Right atrium auricular region (tissue), 2 donors: ENCODE measurements at places on chromosomes 1 and 21. TPM values are rescaled to one million over a fixed set of nuclear protein-coding genes. Genes with fewer than 3 reads are reported as not detected.
A peak's percentile ranks its signal among the peaks of the same experiment; 100 is the strongest.

DNA sequence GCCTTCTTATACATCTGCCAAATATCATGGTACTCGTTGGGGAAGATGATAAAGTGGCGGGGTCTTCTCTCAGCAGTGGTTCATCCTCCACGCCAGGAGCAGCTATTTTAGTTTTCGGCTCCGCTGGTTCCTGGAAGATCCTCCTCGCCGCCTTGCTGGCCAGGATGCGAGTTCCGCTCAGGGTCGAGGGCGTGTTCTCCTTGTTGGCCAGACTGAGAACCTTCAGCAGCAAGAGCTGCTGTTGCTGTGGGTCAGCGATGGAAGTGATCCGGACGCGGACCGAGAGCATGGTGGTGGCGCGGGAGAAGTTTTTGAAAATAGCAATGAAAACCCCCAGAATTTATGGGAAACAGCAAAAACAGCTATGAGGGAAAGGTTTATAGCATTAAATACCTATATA is 11.4 kb upstream of the CFAP126 start:
- DNase-seq: no peak

DNA sequence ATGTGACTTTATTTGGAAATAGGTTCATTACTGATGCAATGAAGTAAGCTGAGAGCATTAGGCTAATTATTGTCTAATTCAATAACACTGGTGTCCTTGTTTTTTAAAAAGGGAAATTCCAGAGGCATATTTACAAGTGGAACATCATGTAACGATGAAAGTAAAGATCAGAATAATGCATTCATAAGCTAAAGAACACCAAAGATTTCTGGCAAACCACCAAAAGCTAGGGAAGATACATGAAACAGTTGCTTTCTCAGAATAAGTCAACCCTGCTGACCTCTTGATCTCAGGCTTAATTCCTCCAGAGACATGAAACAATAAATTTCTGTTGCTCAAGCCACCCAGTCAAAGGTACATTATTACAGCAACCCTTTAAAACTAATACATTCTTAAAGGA is 20.3 kb upstream of the IFI16 start:
- no peak for DNase-seq

GRCh38 chr1:202348005-202348508 is 442 bp upstream of the PPP1R12B start:
- no peak for DNase-seq

GPR37L1 gene
- total RNA-seq: 0.07 TPM

DNA sequence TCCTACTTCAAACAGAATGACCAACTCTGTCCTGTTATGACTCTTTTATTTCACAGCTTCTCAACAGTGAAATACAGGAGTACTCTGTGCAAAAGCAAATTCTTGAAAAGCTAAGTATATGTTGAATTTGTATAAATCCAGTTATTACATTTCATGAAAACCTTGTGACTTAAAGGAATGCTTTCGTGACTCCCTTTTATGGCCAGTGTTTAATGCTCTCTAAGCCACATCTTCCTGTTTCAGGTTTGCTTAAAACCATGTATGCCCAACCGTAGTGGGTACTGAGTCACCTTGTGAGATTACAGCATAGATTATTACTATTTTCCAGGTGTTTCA is 40.2 kb upstream of the KIF1B start:
- no peak for DNase-seq

DNA sequence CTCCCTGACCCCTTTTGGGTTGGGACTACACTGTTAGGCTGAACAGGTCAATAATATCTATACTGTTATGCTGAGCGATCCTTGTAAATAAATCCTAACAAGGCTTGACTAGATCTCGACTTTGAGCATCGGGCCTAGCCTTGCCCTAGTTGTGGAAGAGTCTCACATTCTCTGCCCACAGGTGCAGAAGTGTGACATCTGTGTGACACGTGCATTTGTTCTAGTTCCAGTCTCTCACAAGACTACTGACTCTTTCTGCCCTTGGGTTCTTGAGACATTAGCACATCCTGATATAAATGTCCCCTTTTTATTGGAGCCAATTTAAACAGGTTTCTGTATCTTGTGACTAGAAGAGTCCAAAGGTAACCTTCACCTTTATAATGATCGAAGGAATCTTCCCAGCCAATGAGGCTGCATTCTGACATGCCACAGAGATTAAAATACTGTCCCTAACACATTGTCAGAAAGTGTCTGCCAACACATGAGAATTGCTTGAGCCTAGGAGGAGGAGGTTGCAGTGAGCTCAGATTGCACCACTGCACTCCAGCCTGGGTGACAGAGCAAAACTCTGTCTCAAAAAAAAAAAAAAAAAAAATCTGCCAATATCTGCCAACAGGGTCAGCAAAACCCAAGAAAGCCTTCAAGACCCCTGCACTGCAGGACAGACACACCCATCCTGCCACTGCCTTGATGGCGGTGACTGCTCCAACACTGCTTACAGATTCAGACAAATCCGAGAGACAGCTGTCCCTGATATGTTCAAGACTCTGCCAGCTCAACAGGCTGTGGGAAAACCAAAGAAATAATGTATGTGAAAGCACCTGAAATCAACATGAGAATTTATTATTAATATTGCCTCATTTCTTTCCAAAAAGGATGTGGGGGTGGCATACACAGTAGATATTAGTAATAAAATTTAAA is 56.5 kb upstream of the PSEN2 start:
- DNase-seq: no peak

CLDN17 gene
- total RNA-seq: not detected

ADGRL2 gene
- 121 TPM for total RNA-seq

USH2A gene
- 2.4 TPM for total RNA-seq

DRAM2 gene
- 33.0 TPM for total RNA-seq

DNA sequence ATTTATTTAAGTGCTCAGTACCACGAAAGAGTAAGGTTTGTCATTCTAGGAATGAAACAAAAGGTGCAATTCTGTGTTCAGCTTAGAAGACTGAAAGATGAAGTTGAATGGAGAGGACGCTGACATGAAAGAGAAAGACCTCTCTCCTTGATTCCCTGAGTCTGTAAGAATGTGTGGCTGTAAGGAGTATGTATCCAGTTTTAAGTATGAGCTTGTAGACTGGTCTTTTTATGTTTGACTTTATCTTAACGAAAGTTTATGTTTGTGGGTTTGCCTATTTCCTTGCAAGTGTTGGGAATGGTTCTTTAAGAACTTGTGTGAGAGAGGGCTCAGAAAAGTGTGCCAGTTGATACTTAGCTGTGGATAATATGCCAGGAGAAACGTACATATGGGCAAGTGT is 1.4 kb downstream of the CHD1L start:
- DNase-seq: no peak

GRCh38 chr1:9225411-9225785 is 9.2 kb upstream of the H6PD start:
- DNase-seq: no peak

GRCh38 chr1:156690675-156691036 is 13.4 kb upstream of the NES start:
- DNase-seq: no peak

CD2 gene
- 1.6 TPM for total RNA-seq

DNA sequence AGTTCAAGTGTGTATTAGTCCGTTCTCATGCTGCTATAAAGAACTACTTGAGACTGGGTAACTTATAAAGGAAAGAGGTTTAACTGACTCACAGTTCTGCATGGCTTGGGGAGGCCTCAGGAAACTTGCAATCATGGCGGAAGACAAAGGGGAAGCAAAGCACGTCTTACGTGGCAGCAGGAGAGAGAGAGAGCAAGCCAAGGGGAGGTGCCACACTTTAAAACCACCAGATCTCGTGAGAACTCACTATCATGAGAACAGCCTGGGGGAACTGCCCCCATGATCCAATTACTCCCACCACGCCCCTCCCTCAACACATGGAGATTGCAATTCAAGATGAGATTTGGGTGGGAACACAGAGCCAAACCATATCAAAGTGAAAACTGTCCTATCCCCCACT is 4.1 kb upstream of the MIS18A start:
- DNase-seq: no peak

PLXNA2 gene
- 23.8 TPM for total RNA-seq

DNA sequence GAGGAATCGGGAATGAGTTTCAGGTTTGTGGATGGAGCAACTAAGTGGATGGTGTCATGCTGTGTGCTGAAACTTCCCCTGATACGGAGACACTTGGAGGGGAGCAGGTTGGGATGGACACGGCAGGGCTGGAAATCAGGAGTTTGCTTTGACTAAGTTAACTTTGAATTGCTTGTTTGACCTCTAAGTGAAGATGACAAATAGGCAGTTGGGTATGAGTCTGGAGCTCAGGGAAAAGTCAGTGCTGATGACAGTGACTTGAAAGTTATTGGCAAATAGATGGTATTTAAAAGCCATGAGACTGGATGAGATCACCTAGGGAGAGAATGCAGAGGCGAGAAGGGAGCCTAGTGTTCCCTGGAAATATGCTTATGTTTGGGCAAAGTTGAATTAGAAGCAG is 12.8 kb upstream of the ZSCAN20 start:
- DNase-seq: no peak

DNA sequence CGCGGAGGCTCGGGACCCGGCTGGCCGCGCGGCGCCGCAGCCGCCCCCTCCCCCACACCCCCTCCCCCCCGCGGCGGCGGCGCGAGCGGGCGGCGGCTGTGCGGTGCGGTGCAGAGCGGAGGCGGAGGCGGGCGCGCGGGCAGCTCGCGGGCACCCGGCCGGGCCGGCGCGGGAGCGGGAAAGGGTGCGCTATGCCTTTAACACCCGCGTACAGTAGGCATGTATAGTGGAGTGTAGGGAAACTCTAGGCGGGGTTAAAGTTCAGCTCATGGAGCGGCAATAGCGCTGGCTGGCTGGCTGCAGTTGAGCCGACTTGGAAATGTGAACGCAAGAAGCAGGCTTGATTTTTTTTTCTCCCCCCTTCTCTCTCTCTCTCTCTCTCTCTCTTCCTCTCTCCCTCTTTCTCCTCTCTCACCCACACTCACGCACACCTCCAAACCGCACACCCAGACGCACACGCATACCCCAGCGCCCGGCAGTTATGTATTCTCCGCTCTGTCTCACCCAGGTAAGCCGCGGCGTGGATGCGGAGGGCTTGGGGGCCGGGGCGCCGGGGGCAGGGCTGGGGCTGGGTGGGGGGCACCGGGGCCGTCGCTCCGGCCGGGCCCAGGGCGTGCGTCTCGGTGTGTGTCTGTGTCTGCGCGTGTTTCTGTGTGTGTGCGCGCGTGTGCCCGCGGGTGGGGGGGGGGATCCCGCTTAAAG is at the start of gene NFIA:
TSS of gene NFIA (plus strand) at position 251 of the 702 bp plus-strand sequence.
- DNase-seq: no peak

DNA sequence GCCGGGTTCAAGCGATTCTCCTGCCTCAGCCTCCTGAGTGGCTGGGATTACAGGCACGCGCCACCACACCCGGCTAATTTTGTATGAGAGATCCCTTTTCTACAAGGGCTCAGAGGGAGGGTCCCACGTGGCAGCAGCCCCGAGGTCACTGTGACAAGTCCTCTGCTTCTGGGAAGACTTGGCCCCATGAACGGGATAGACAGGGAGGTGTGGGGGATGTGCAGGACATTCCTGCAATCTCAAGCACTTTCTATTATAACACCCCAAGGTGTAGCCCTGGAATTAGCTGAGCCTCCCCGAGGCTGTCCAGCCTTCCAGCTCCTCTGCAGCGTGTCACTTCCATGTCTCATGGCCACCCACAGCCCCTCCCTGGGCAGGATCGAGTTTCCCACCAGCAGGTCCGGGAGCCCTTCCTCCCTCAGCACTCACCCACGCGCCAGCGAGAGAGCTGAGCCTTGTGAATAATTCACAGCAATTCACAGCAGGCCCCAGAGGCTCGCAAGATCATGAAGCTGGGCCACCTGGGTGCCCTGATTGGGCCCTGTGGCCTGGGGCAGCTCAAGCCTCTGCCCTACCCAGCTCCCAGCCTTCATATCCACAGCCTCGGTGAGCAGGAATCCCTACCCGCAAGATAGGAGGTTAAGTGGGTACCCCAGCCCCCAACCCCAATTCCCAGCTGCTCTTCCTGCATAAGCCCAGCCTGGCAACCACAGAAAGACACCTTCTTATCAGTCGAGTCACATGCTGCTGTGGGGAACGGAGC is 22.8 kb upstream of the RNU1-4 start:
- peak; percentile 58 for DNase-seq

DIO1 gene
- total RNA-seq: not detected

ODR4 gene
- 10.2 TPM for total RNA-seq

SLC26A9 gene
- 35.4 TPM for total RNA-seq

DNA sequence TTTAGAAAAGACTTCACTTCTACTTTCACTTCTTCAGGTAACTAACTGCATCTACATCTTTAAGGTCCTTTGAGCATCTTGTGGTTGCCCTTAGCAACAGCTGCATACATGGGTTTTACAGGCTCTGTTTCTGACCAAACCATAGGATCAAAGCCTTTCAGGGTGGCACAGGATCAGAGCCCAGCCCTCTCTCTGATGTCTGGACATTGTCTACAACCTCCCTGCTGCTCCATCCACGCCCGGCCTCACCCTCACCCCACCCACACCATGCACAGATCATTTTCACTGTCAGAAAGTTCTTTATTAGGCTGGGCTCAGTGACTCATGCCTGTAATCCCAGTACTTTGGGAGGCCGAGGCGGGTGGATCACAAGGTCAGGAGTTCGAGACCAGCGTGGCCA is 5.2 kb downstream of the NCF2 start:
- DNase-seq: no peak

SRP9 gene
- total RNA-seq: 216 TPM

- no peak for DNase-seq
Measured at GRCh38 chr21:32888971-32889370, 117.4 kb upstream of the PAXBP1 start.

DNA sequence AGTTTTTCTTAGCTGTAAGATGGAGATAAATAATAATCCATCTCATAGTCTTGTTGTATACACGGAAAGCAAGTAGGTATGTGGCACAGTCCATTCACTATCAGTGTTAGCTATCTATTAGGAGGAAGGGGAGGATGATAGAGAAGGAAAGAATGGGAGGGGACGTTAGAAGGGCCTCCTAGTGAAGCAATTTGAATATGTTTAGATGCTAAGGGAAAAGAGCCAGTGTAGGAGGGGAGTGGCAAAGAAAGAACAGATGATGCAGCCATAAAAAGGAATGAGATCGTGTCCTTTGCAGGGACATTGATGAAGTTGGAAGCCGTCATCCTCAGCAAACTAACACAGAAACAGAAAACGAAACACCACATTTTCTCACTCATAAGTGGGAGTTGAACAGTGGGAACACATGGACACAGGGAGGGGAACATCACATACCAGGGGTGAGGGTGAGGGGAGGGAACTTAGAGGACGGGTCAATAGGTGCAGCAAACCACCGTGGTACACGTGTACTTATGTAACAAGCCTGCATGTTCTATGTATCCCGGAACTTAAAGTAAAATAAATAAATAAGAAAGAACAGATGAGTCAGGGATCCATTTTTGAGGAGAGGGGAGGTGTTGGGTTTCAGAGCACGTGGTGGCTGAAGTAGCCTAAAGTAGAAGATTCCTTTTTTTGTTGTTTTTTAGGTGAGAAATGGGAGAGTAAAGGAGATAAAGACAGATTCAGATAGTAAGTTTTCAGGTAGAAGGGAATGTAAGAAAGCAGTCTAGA is 124.1 kb downstream of the POU2F1 start:
- DNase-seq: no peak
